Thoracic aorta endothelial cell (primary cell): ENCODE measurements at places on chromosomes 12 and 14. TPM values are rescaled to one million over a fixed set of nuclear protein-coding genes. Genes with fewer than 3 reads are reported as not detected.

SDS gene
- total RNA-seq: 0.07 TPM in 1 of 2 replicates, not detected in the other

RNASE7 gene
- total RNA-seq: not detected in 2 replicates

B3GNT4 gene
- total RNA-seq: not detected in 2 replicates

SPTLC2 gene
- 76.1 and 93.0 TPM in 2 replicates for total RNA-seq

AMDHD1 gene
- 0.13 and 0.14 TPM in 2 replicates for total RNA-seq

AMIGO2 gene
- total RNA-seq: 5.3 and 13.6 TPM in 2 replicates

MED13L gene
- total RNA-seq: 116 and 133 TPM in 2 replicates

CD4 gene
- total RNA-seq: not detected in 2 replicates

COQ5 gene
- 20.8 and 22.3 TPM in 2 replicates for total RNA-seq

CACNA2D4 gene
- 0.13 and 0.43 TPM in 2 replicates for total RNA-seq

TTC6 gene
- total RNA-seq: 0.13 and 0.36 TPM in 2 replicates

SCN8A gene
- 21.8 and 37.7 TPM in 2 replicates for total RNA-seq

CRACR2A gene
- 17.2 and 20.1 TPM in 2 replicates for total RNA-seq

KRT81 gene
- not detected in 2 replicates for total RNA-seq

LIN7A gene
- total RNA-seq: 0.36 TPM in 1 of 2 replicates, not detected in the other

CDKL1 gene
- 10.0 and 17.9 TPM in 2 replicates for total RNA-seq

SIX4 gene
- 4.2 and 4.3 TPM in 2 replicates for total RNA-seq

BEGAIN gene
- 0.22 TPM in 1 of 2 replicates, not detected in the other for total RNA-seq

VRTN gene
- not detected in 2 replicates for total RNA-seq

C12orf54 gene
- total RNA-seq: not detected in 2 replicates

ADGRD1 gene
- total RNA-seq: under 0.01 TPM in 1 of 2 replicates, not detected in the other

ADAMTS20 gene
- total RNA-seq: not detected in 2 replicates

SMCO2 gene
- total RNA-seq: 0.50 and 0.80 TPM in 2 replicates

KRT3 gene
- not detected in 2 replicates for total RNA-seq

SCYL2 gene
- total RNA-seq: 78.3 and 84.4 TPM in 2 replicates

ZDHHC22 gene
- not detected in 2 replicates for total RNA-seq

KIF26A gene
- total RNA-seq: 12.4 and 23.5 TPM in 2 replicates

WNT5B gene
- 0.07 and 0.53 TPM in 2 replicates for total RNA-seq

KRT5 gene
- total RNA-seq: not detected in 2 replicates

ACOT4 gene
- 0.57 and 0.66 TPM in 2 replicates for total RNA-seq

CD69 gene
- total RNA-seq: 0.29 and 0.53 TPM in 2 replicates

GPRC5D gene
- not detected in 2 replicates for total RNA-seq

KRT75 gene
- not detected in 2 replicates for total RNA-seq

DBX2 gene
- total RNA-seq: not detected in 2 replicates

ARHGEF40 gene
- total RNA-seq: 2.7 and 3.9 TPM in 2 replicates

IQSEC3 gene
- not detected in 2 replicates for total RNA-seq

CIDEB gene
- total RNA-seq: 2.7 and 3.0 TPM in 2 replicates

TEX52 gene
- total RNA-seq: not detected in 2 replicates
